ENCODE measurements at places on chromosomes 1 and 21.

GRCh38 chr1:192700834-192701271 is 64.9 kb downstream of the RGS13 start:
- DNase-seq, result no peak

GRCh38 chr1:37574834-37575480 is 18.2 kb downstream of the DNALI1 start:
- DNase-seq, result no peak

DNA sequence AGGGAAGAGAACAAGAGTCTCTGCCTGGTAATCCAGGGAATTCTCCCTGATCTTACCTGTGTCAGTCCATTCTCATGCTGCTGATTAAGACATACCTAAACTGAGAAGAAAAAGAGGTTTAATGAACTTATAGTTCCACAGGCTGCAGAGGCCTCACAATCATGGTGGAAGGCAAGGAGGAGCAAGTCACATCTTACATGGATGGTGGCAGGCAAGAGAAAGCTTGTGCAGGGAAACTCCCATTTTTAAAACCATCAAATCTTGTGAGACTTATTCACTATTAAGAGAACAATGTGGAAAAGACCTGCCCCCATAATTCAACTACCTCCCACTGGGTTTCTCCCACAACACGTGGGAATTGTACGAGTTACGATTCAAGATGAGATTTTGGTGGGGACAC is 34.2 kb upstream of the LRRC8B start:
- DNase-seq, result no peak

DNA sequence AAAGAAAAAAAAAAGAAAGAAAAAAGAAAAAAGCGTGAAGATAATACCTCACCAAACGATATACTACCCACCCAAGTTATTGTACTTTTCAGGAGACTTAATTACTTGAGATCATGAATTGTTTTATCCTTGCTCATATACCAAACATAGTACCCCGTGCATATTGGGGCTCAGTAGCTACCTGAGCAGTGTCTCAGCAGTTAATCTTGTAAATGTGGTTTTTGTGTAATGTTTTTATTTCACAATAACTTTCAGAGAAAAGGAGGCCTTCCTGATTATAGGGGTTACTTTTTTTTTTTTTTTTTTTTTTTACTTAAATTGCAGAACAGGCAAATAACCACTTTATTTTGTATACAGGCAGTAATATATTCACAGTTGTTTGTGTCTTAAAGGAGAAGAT is 80.3 kb downstream of the OSBPL9 start:
- no peak for DNase-seq

DNA sequence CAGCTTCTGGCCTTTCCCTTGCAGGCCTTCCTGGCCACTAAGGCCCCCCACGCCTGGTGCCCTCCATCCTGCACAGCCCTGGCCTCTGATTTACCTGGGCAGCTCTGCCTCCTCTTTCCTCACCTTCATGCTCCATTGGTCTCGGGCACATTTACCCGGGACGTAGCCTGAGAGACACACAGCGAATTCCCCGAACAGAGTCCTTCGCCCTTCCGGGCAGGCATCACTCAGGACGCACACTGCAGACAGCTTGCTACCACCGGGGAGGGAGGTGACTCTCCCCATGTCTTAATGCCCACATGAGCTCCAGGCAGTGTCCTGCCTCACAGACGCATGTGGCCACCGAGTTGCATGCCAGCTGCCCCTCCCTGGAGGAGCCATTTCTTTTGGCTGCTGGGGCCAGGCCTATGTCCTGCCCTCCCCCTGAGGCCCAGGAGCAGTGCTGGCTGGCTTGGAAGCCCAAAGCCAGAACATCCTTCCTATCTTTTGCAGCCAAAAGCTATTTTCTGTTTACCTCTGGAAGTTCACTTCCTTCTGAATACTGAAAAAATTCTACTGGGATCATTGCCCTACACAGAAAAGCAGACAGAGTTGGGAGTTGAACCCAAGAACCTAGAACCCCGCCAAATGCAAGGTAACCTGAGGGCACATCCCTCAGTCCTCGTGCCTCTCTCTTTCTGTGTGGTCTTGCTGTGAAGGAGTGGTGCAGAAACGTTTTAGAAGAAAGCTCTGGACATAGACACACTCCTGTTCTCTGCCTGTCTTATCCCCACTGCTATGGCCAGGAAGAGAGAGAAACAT is 209.5 kb downstream of the TOMM20 start:
- DNase-seq, result peak; percentile 15

GRCh38 chr1:196148367-196148970 is 459.8 kb downstream of the KCNT2 start:
- no peak for DNase-seq

DNA sequence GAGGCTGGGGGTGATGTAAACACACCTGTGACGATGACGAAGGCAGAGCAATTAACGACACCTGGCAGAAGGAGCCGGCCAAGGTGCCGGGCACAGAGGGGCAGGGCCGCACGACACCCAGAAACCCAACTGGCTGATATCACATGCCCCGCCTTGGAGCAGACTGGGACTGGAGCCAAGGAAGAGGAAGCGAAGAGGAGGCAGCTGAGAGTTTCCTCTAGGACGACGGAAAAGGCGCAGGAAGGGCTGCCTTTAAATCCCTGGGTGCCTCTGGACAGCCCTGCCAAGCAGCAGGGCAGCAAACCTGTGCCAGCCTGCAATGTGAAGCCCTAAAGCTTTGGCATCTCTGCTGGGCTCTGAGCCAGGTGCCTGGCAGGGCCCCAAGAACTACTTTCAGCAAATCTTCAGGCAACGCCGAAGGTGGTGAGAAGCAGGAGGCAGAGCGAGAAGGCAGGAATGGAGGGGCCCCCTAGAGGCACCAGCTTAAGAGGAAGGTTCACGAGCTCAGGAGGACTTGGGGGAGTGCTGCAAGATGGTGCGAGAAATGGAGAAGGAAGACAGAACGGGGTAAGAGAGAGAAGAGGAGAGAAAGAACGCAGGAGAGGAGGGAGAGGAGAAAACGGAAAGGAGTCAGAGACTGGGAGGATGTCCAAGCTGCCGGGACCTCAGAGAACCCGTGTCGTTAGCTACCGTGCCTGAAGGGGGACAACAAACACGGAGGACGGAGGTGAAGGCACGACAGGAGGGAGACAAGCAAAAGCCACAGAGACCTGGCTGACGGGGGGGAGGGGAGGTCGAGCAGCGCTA is 25.3 kb upstream of the PEF1 start:
- no peak for DNase-seq

GRCh38 chr1:243332440-243332839 is 76.6 kb downstream of the SDCCAG8 start:
- no peak for DNase-seq

DNA sequence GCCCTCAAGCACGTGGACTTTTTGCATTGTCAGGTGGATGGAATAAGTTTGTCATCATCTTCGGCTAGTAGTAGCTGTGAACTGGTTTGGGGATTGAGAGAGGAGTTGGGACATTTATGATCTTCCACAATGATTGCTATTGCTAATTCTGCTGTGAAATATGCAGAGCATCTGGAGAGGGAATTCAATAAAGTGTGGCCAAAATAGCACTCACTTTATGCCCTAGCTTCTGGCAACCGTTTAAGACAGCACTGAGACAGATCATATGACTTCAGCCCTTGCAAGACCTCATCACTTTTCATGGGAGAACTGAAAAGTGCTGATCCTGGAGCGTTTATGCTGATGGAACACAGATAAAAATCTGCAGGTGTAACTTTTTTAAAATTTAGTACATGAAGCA is 360.8 kb downstream of the GPATCH2 start:
- no peak for DNase-seq

- no peak for DNase-seq
Measured at GRCh38 chr1:237901299-237901934, 10.7 kb upstream of the ZP4 start.

DNA sequence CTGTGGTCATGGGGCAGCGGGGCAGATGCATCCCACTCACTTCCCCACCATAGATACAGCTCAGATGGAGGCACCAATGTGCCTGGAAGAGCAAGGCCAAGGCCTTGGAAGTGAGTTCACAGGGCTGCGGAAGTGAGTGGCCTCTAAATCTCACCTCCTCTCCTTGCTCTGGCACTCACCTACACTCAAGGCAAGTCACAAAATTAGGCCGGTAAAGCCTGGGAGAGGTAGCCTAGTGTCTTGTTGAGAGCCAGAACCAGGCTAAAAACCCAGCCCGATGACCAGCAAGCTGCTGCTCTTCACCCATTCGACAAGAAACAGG is 57.5 kb downstream of the SSBP3 start:
- DNase-seq, result no peak

DNA sequence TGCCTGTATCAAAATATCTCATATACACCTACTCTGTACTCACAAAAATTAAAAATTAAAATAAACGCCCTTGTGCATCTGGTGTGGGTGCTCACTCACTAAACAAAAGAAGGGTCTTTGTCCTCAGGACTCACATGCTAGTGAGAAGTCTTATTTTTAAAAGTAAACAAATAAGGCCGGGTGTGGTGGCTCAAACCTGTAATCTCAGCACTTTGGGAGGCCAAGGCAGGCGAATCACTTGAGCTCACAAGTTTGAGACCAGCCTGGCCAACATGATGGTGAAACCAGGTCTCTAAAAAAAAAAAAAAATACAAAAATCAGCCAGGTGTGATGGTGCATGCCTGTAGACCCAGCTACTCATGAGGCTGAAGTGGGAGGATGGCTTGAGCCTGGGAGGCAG is 51.5 kb downstream of the BCAR3 start:
- no peak for DNase-seq

DNA sequence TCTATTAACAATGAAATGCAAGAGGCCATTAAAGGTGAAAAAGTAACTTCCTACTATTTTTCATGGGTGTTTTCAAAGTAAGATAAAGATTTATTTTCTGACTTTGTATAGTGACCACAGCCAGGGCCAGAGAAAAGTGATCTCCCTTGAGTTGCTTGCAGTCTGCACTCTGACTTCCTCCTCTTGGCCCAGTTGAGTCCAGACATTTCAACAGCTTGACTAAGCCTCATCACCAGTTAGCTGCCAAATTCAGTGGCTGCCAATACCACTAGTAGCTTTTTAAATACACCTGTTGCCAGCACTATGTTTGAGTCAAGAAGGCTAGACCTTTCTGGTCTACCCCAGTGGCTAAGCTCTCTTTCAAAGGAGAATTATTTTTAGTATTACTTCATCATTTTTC is 3.7 kb upstream of the NEK7 start:
- no peak for DNase-seq

Measured in neural crest cell (in vitro differentiated cells).